ENCODE measurements at places on chromosomes 16 and 17. TPM values are rescaled to one million over a fixed set of nuclear protein-coding genes. Genes with fewer than 3 reads are reported as not detected.

TBC1D3K gene
- not detected for total RNA-seq

- no peak for DNase-seq
Observed at GRCh38 chr17:4449736-4450135, 16.0 kb downstream of the SPNS3 start.

DOK4 gene
- 34.7 TPM for total RNA-seq

BCL6B gene
- not detected for total RNA-seq

- DNase-seq: no peak
Observed at GRCh38 chr16:2233872-2234812, 2.1 kb upstream of the DNASE1L2 start.

DNA sequence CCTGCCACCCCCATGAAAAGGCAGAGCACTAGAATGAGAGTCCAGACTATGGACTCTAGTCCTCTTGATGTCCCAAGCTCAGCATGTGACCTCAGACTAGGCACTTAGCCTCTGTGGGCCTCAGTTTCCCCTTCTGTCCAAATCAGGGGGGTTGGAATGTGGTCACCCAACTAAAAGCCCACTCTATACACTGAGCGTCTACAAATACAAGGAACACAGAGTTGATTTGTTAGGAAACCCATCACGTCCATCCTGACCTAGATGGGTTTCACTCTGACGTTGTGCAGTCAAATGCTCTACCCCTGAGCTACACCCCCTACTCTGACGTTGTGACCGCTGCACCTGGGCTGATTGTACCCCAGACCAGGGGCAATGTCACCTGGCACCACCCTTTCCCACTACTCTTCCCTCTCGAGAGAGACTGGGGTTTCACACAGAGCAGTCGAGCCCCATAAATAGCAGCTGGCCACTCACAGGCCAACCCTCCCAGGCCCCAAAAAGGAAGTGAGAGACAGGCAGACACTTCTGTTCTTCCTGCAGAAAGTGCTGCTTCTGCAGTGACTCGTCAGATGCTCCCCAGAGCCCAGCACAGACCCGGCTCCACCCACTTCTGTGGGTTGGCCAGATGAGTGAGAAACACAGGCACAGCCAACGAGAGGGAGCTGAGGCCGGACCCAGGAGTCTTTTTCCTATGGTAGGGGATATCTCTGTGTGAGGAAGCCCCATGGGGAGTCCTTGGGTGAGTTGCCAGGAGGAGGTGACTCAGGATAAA, 16.1 kb upstream of the TNFRSF13B start:
- no peak for DNase-seq

DNA sequence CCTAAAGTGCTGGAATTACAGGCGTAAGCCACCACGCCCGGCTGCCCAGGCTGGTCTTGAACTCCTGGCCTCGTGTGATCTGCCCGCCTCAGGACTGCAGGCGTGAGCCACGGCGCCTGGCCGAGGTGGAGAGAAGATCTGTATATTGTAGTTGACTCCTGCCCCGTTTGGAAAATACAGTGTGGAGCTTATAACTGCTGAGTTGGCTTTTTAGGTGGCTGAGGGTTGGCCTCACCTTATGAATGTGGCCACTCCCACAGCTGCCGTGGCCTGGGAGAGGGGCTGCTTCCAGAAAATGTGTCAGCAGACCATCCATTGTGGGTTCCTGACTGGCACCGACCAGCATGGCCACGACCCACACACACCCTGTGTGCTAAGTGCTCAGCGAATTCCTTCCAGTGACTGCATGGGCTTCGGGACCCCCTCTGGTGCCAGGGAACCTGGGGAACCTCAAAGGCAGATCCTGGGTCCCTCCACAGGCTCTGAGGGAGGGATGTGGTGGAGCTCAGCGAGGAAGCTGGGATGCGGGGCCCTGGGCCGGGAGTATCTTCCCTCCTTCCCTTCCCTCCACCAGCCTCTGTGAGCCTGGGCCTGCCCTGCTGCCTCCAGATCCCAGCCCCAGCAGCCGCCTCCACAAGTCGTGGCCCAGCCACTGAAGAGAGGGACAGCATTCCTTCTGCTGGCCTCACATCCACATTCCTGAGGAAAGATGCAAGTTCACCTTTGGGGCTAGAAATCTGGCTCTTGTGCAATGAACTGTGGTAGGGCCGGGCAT, 10.9 kb upstream of the RAB11FIP3 start:
- no peak for DNase-seq

DNA sequence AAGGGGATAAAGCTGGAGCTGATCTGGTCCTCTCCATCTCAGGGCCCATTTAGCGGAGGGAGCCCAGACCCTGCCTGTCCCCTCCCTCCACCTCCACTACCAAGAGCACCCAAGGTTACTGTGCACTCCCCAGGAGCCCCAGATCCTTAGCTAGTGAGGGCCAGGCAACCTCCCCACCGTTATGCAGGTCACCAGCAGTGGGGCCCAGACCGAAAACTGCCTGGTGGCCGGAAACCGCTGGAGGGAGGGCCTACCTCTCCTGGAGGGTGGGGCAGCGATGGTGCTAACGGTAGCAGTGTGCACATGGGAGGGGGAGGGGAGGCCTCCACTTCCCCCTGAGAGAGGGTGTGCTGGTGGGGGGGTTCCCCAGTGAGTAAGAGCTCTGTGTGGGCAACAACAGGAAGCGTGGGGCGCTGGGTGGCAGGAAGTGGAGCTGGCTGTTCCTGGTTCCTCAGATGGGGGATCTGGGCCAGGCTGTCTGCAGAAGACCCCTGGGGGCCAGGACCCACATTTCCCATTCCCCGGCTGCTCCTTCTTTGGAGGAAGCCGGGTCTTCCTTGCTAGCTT, 4.4 kb downstream of the FMNL1 start:
- DNase-seq: no peak

RNPS1 gene
- 301 TPM for total RNA-seq

- no peak for DNase-seq
Observed at GRCh38 chr17:66829883-66830282, 5.0 kb upstream of the CACNG5 start.

CNTNAP4 gene
- total RNA-seq: not detected

- no peak for DNase-seq
Observed at GRCh38 chr17:42284024-42284369, 4.3 kb upstream of the STAT5A start.

DNA sequence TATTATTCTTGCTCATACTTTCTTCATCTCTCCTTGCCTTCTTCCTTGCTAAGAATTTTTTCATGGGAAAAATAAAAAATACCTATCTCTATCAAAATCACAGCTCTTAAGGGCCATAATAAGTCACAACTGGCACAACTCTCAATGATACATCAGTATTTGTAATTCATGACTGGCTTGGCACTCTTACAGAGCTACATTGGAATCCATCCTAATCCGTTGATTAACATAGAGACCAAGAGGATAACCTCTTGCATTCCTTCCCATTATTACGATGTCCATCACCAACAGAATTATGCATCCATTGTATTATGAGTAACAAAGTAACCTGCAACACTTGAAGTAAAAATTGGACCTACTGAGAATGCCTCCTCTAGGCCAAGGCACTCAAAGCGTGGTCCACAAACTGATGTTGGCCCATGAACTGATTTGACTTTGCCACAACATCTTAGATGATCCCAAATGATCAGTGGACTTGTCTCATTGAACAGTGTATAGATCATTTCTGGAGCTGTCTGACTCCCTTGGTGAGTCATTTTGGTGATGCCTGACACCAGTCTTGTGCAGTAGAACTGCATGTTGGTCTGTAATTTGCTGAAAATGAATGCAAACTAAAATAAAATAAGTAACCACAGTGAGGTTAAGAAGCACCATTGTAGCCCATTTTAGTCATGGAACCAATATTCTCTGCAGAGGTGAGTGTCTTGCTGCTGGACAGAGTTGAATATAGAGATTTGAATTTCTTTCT, 163.2 kb downstream of the AXIN2 start:
- DNase-seq: no peak

Data from Calu3 (cell line).